Right atrium auricular region (tissue), 2 donors: ENCODE measurements at places on chromosomes 6 and 20. TPM values are rescaled to one million over a fixed set of nuclear protein-coding genes. Genes with fewer than 3 reads are reported as not detected.

DNA sequence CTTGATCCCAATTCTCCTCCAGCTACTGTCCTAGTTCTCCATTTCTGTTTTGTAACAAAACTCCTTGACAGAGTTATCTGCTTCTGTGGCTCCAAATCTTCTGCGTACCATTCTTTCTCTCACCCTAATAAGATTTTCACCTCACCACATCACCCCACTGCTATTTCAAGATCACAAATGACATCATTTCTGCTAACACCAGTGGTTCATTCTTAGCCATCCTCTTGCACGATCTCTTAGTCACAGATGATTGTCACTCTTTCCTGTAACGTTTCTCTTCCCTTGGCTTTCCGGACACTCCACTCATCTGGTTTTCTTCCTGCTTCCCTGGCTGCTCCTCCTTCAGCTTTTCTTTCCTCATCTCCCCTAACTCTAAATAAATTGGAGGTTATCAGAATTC lies 56.8 kb upstream of the FABP7 start:
- no peak for DNase-seq

DNA sequence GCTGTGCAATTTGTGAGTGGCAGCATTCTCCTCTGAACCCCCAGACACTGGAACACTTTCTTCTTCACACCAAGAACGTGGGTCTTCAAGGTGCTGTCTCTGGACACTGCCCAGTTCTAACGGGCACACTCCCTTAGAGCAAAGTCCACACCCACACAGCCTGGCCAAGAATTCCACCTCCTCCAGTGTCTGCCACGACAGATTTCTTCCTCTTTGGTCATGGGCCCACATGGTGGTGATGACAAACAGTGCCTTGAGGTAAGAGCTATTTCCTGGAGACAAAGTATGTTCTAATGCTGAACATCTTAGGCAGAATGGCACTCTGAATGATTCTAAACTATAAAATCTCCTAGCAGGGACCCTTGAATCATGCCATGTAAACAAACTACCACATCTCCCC lies 25.5 kb upstream of the SSTR4 start:
- peak; percentile 43 for DNase-seq

DNA sequence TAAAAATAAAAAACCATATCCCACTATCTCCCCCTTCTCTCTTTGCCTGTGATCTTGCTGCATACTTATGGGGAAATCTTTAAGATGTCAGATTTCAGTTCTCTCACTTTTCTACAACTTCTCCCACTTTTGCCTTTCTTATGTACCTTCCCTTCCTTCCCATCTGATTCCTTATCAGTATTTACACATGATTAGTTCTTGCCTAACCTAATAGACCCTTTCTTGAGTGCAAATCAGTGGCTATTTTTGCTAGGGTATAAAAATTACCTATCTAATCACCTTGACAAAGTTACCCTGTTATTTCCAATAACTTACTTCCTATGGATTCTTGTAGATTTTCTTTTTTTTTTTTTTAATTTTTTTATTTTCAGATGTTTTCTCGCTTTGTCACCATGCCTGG lies 75.7 kb downstream of the PTPRA start:
- no peak for DNase-seq

- peak; percentile 77 for DNase-seq
Observed at GRCh38 chr6:149895048-149895590, 2.8 kb downstream of the RAET1E start.

- no peak for DNase-seq
Observed at GRCh38 chr6:69958978-69959377, 92.6 kb downstream of the COL19A1 start.

- DNase-seq = no peak
Observed at GRCh38 chr20:48012401-48012974, 227.2 kb upstream of the SULF2 start.

- DNase-seq = no peak
Observed at GRCh38 chr6:26120807-26121140, 33.5 kb downstream of the HFE start.

DNA sequence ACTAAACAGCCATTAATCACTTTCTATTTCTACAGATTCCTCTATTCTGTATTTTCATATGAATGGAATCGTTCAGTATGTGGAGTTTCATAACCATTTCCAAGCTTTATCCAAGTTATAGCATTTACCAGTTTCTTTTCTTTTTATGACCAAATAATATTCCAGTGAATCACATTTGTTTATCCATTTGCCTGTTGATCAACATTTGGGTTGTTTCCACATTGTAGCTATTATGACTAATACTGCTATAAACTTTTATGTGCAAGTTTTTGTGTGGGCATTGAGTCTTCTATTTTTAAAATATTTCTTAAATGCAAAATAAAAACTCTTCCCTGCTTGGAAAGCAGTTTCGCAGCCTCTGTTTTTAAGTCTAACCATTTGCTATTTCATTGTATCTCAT lies 336.4 kb upstream of the OPRM1 start:
- DNase-seq = no peak

GRCh38 chr6:157755746-157756411 lies 67.2 kb upstream of the SNX9 start:
- peak; percentile 30 for DNase-seq

DNA sequence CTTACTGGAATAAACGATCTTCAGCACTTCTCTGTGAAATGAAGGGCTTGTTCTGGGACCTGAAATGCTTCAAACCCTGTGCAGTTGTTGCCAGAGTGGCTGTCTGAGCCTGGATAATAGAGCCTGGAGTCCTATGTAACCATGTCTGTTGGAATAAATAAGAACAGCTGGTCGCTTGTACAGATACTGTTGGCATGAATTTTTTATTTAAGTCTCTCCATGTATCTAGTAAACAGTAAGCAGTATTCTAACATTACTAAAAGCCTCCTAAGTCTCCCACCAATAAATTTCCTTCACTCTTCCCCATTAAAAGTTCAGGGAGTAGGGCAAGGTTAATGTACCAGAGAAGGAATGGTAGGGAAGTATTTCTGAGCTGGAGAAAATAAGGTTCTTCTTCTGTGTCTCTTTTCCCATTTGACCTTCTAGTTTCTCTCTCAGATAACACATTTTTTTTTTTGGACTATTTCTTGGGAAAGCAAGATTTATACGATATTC lies 227.5 kb downstream of the PRL start:
- no peak for DNase-seq

DNA sequence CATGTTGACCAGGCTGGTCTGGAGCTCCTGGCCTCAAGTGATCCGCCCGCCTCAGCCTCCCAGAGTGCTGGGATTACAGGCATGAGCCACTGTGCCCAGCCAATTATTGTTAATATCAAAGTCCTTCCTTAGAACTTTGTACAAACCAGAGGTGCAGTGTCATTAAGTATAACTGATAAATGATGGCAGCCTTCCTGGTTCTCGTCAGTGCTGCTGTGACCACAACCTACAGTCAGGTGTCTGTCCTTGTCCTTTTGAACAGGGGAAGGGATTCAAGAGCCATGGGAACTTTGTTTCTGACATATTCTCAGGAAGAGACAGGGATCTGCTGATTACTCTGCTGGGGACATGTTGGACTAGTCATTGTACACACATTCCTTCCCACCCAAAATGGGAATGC lies 103.2 kb upstream of the TIAM2 start:
- no peak for DNase-seq

DNA sequence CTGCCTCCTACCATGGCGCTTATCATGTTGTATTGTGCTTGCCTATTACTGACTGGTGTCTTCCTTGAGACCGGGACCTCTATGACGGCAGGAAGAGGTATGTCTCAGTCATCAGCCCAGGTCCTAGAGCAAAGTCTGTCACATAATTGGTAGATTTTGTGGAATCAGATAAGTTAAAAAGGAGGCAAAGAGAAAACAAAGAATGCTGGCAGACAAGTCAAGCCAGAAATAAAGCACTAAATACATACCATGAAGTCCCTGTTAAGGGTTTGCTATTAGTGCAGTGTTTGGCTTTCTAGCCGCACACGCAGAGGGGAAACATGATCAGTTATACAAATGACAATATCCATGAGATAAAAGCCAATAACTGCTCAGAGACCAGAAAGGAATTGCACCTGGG lies 6.0 kb downstream of the TOMM34 start:
- no peak for DNase-seq

The FAM50B gene
- 10.0 TPM for total RNA-seq

The MUC21 gene
- total RNA-seq = not detected

The THEMIS gene
- total RNA-seq = 0.56 TPM

The SGK2 gene
- not detected for total RNA-seq

The CNR1 gene
- 1.3 TPM for total RNA-seq

The RFX6 gene
- not detected for total RNA-seq
